Stimulated activated CD8-positive, alpha-beta memory T cell treated with anti-CD3 and anti-CD28 coated beads, Interleukin-15, amount 100 ng/mL, for 4 hours (primary cell): ENCODE measurements at places on chromosomes 1 and 21.

DNA sequence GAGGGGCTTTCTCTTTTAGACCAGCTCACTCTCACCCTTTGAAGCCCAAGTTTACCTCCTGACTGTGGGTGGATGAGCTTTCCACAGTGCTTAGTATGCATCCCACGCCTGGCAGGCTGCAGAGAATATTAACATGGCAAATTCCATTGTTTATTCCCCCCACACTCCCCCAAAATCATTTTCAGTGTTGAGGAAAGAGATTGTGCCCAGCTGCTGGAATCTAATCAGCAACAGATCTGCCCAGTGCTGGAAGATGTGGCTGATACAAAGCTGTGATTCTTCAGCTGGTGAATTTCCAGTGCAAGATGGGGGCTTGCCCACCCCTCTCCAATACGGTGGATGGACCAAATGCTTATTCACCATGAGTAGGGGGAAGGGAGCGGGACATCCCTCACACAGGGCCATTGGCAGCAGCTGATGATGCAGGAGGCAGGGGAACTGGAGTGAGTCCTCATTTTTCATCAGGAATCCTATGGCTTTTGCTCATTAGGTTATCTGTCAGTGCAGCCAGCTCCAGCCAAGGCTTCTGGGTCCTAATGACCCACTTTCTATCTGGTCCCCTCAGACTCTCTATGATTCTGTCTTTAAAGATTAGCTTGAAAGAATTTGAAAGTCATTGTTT lies 39.7 kb upstream of the KCNA3 start:
- no peak for DNase-seq

DNA sequence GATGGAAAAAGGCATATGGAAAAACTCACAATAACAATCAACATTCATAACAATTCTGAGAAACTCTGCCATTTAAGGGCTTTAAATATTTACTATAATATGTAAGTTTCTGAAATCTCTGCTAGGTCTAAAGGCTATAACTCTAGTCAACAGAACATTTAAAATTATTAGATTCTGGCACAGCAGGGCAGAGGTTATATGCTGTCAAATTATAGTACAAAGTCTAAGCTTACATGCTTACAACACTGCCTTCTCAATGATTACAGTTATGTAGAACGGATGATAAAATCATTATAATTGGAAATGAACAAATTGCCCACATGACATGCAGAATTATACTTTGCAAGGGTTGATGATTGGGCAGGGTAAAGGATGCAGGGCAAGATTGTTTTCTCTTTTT lies 97.7 kb downstream of the PIGK start:
- no peak for DNase-seq

GRCh38 chr21:45825219-45825618 lies 156.4 kb upstream of the COL6A1 start:
- no peak for DNase-seq

DNA sequence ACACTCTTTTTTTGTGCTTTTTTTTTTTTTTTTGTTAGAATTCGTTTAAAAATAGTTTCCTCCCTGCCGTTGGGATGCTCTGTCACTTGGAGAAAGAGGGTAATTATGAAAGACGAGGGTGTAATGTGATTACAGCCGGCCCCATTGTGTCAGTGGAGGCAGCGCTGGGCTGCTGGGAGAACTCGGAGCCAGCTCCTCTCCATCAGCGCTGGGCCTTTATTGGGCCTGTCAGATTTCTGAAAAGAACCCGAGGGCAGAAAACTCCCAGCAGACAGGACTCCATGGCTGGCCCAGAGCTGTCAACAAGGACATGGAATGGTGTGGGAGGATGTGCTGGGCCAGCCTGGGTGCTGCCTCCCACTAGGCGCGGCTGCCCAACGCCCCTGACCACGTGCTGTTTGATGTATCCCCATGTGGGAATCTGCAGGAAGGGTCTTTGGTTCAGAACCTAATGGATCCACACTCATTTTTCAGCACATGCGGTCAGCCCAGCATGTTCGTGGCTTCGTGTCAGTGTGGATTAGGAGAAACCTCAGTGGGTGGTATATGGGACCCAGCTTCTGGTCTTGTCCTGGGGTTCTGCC lies 222.6 kb upstream of the KIAA0040 start:
- no peak for DNase-seq

- no peak for DNase-seq
Measured at GRCh38 chr1:93839307-93839706, 39.7 kb downstream of the DNTTIP2 start.

GRCh38 chr1:235112297-235113182 lies 16.1 kb downstream of the TOMM20 start:
- DNase-seq, result no peak
